Stimulated activated CD4-positive, alpha-beta T cell treated with anti-CD3 and anti-CD28 coated beads, Interleukin-1b, Interleukin-23, amount 100 ng/mL, for 1 hour (primary cell): ENCODE measurements at places on chromosomes 2 and 18.

GRCh38 chr2:60472663-60473289, 80.7 kb downstream of the BCL11A start:
- DNase-seq, result no peak

GRCh38 chr18:33184175-33184574, 256.3 kb downstream of the CCDC178 start:
- DNase-seq, result no peak

GRCh38 chr2:70632966-70633365, 79.3 kb upstream of the TGFA start:
- DNase-seq, result no peak

DNA sequence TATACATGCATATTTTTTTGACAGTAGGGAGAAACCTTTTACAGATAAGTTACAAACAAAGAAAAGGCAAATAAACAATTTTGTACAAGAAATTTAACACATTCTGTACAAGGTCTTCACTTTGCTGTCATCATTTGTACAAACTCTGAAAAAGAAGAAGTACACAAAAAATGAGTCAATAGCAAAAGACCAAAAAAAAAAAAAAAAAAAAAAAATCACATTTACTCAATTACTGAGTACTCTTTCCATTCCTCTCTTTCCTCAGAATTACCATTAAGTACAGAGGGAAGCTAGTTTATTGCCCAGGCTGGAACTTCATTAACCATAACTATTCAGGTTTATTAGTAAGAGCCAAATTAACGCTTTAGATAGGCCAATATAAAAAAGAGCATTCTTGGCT, 5.6 kb upstream of the STPG4 start:
- no peak for DNase-seq

- DNase-seq, result no peak
These were observed 1.4 kb downstream of the NOL4 start for GRCh38 chr18:34223164-34223892.

DNA sequence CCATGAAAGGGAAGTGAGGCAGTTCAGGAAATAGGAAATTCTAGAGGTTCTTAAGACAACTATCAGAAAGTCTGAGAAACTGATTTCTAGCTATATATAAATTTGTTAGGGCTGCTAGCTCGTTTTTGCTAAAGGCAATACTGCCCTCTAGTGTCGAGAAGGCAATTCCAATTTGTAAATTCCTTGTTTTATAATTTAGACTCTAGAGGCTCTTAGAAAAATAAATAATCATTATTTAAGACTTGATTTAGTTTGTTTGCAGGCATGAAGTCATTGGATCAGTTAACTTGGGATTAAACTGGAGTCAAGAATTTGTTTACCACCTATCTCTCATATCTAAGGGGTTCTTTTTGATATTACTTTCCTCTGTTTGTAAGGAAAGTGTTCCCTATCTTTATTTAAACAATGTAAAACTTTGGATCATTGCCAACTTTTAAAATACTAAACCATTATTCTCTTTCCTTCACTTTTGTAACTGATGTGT, 66.2 kb downstream of the ACVR2A start:
- DNase-seq, result no peak

DNA sequence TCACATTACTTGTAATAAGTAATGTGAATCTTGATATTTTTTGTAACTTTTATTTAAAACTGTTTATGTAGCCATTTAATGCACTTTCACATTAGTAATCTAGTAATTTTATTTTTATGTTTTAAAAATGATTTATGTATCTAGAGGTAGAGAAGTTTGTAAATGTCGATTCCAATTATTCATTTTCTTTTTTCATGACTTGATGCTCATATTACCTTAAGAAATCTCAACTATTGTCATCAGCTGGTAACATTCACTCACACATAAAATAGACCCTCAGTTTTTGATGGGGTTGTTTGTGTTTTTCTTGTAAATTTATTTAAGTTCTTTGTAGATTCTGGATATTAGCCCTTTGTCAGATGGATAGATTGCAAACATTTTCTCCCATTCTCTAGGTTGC, 351.7 kb upstream of the CDH7 start:
- DNase-seq, result no peak
